ENCODE measurements at places on chromosomes 16 and 17. TPM values are rescaled to one million over a fixed set of nuclear protein-coding genes. Genes with fewer than 3 reads are reported as not detected.
A peak's percentile ranks its signal among the peaks of the same experiment; 100 is the strongest.

- H3K36me3 ChIP-seq: no peaks in the 10 kb centered on the region
- peak overlapping the region; percentile 76 for H3K27ac ChIP-seq
- peak; percentile 9 for DNase-seq
- no peaks in the 10 kb centered on the region for H3K27me3 ChIP-seq
These were observed 30.2 kb upstream of the ULK2 start for GRCh38 chr17:19897903-19898302.

The XAF1 gene
- 4.1 TPM for total RNA-seq

GRCh38 chr17:72511242-72511641 lies 390.4 kb downstream of the SOX9 start:
- H3K27ac ChIP-seq: no peak overlapping the region
- DNase-seq: no peak
- H3K36me3 ChIP-seq: no peaks in the 10 kb centered on the region
- peaks cover 21% of the 10 kb centered on the region for H3K4me1 ChIP-seq
- no peak overlapping the region for H3K4me3 ChIP-seq
- no peaks in the 10 kb centered on the region for H3K27me3 ChIP-seq

DNA sequence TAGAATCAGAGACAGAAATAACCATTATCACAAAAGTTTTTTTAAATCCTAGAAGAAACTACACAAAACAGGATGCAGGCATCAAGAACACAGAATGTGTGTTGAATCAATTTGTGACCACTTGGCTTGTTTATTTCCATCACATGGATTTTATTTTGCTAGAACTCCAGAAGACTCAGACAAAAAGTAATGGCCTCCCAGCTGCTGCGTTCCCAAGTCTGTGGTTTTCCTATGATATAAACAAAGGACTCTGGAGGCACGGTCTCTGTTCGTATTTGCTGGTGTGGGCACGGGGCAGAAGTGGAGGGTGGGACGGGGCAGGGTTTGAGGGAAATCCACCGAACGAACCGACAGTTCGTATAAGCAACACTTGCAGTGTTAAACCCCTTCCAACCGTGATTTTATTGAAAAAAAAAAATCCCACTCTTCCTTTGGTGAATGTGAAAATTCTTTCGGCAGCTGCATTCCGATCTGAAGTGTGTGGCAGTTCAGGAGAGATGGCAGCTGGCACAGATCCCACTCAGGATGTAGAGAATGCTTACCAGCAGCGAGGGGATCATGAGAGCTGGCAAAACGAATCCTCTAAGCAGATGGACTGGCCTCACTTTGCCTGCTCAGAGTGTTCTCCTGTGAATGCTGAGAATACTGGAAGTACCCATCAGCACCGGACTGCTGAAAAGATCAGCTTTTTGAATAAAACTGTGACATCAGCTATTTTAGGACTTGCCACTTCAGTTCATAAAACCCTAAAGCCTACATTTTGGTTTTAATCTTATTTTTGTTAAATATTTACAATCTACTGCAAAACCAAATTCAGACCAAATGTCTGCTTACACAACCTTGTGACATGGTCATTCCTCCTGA lies 165.2 kb downstream of the VPS53 start:
- peaks cover 8% of the 10 kb centered on the region for H3K4me1 ChIP-seq
- no peaks in the 10 kb centered on the region for H3K36me3 ChIP-seq
- DNase-seq: peak; percentile 65
- peak overlapping the region; percentile 87 for H3K27ac ChIP-seq
- no peak overlapping the region for H3K4me3 ChIP-seq

The LGALS9 gene
- total RNA-seq: 4.3 TPM

DNA sequence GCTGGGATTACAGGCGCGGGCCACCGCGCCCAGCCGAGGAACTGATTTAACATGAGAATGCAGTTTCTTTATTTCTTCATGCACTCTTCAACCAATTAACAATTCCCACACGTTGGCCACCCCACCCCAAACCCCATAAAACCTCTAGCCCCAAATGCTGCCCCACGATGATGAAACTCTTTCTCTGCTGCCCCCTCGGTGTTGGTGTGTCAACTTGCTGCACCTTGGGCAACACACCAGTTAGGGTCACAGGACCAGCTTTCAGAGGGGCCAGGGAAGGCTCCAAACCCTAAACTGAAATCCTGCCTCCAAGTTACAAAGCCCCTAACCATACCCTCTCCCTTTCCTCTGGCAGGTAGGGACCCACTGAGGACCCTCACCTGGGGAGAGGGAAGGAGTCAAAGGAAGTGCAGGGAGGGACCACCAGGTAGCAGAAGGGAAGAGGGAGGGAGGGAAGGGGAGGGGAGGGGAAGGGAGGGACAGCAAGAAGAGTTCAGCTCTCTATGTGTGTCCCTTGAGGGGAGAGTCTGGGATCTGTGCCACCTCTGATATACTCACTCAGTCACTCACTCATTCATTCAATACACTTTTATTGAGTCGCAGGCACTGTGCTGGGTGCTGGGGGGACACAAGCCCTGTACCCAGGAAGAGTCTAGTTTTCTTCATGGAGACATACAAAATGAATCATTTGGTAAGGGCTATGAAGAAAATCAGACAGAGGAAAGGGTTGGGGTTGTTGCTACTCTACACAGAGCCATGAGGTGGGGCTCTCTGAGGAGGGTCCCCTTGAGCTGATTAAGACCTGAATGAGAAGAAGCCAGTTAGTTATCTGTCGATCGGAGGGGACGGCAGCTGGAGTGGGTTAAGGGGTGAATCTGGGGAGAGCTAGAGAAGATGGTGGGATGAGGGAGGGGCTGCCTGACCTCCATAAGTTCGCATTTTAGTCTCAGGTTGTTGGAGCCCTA lies 3.9 kb downstream of the PLXDC1 start:
- H3K27ac ChIP-seq: no peak overlapping the region
- no peaks in the 10 kb centered on the region for H3K36me3 ChIP-seq
- peaks cover 19% of the 10 kb centered on the region for H3K4me1 ChIP-seq
- peaks cover 14% of the 10 kb centered on the region for H3K27me3 ChIP-seq

The NT5M gene
- 3.4 TPM for total RNA-seq

The KRT10 gene
- total RNA-seq: 39.7 TPM

GRCh38 chr16:83689385-83689831 lies 118.4 kb upstream of the HSBP1 start:
- no peaks in the 10 kb centered on the region for H3K27me3 ChIP-seq
- H3K4me3 ChIP-seq: no peak overlapping the region
- no peaks in the 10 kb centered on the region for H3K4me1 ChIP-seq

The PDE6G gene
- total RNA-seq: 2.1 TPM

The NF1 gene
- 45.9 TPM for total RNA-seq

DNA sequence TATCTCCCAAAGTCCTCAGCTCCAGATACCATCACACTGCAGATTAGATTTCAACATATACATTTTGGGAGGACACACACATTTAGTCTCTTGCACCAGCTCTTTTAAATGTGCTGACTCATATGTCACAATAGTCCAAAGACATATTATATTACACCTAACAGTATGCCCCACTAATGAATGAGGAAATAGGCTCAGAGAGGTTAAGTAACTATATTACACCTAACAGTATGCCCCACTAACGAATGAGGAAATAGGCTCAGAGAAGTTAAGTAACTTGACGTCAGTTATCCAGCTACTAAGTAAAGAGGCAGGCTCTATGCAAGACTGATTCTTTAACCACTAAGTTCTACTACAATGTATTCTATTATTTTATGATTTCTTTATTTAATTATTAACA lies 9.7 kb downstream of the IRX6 start:
- H3K4me1 ChIP-seq: peaks cover 6% of the 10 kb centered on the region
- H3K36me3 ChIP-seq: no peaks in the 10 kb centered on the region
- H3K4me3 ChIP-seq: no peak overlapping the region
- H3K27me3 ChIP-seq: peaks cover 72% of the 10 kb centered on the region
- no peak overlapping the region for H3K27ac ChIP-seq
- DNase-seq: no peak

The MRPL27 gene
- total RNA-seq: 98.5 TPM

DNA sequence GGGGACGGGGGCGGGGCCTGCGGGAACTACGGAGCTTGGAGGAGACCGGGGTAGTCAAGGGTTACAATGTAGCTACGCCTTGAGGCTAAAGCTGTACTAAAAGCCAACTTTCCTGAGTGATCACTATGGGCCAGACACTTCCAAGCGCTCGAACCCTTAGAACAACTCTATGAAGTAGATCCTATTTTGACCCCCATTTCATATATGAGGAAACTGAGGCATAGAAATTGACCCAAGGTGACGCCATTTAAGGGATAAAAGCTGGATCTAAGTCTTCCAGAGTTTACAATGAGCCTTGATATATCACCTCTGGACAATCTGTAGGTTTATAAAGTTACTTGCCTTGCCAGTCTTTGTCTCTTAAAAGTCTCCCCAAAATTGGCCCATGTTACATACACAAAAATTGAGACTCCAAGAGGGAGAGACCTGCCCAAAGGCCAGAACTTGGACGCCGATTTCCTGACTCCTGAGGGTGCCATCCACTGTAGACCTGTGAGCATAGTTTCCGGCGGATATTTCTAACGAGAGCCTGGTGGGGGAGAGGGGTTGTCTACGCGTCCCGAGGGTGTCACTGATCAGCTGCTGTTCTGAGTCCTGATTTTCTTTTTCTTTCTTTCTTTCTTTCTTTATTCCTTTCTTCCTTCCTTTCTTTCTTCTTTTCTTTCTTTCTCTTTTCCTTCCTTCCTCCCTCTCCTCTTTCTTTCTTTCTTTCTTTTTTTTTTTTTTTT lies 555 bp upstream of the NCBP3 start:
- no peak overlapping the region for H3K27ac ChIP-seq
- no peaks in the 10 kb centered on the region for H3K27me3 ChIP-seq
- H3K4me1 ChIP-seq: peaks cover 5% of the 10 kb centered on the region
- DNase-seq: no peak

- no peak overlapping the region for H3K4me3 ChIP-seq
- DNase-seq: no peak
- H3K27ac ChIP-seq: no peak overlapping the region
- H3K27me3 ChIP-seq: no peaks in the 10 kb centered on the region
- no peaks in the 10 kb centered on the region for H3K36me3 ChIP-seq
These were observed 12.8 kb upstream of the PAFAH1B1 start for GRCh38 chr17:2580661-2581060.

DNA sequence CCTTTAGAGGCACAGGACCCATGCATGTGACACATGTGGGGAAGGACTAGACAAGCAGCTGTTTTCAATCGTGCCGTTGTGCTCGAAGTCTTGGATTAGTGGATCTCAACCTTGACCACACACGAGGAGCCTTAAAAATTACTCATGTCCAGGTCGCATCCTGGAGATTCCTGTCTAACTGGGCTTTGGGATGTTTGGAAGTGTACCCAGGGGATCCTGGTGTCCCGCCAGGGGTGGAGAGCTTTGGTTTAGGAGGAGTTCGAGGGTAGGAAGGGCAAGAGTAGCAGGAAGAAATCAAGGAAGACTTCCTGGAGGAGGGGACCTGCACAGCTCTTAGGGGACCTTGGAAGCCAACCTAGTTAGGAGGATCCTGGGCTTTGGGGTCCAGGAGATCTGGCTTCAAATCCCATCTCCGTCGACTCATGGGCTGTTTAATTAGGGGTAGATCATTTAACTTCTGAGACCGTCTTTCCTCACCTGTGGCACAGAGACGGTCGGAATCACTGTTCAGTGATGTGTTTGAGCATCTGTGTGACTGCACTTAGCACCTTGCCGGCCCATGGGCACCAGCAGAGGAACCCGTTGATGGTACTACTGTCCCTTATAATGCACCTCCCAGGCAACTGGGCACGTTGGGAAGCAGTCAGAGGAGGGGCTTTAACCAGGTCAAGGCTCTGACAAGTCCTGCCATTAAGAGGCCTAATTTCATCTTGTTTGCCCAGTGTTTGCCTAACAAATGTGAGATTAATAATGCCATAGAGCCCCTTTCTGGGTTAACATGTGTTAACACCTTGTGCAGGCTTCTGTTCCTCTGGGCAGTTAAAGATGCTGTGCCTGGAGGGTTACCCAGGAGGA lies 102.0 kb upstream of the PLCG2 start:
- no peaks in the 10 kb centered on the region for H3K36me3 ChIP-seq
- H3K4me1 ChIP-seq: peaks cover 6% of the 10 kb centered on the region
- no peak for DNase-seq
- H3K4me3 ChIP-seq: no peak overlapping the region
- no peaks in the 10 kb centered on the region for H3K27me3 ChIP-seq

DNA sequence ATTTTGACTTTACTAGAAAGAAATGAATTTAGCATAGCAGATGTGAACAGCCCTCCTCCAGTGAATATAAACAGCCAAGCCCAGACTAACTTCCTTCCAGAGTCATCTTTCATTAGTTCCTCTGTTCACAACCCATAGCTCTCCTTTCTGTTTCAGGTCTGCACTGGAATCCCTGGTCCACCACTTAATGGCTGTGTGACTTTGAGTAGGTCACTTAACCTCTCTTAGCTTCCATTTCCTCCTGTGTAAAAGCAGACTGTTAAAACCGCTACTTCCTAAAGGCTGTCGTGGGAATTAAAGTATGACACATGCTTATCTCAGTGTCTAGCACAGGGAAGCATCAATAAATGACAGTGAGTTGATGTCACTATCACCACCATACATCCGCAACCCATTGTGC lies 7.5 kb downstream of the SLC6A4 start:
- H3K27me3 ChIP-seq: peaks cover 9% of the 10 kb centered on the region
- H3K4me1 ChIP-seq: peaks cover 9% of the 10 kb centered on the region
- no peak overlapping the region for H3K27ac ChIP-seq
- DNase-seq: no peak

GRCh38 chr16:58421529-58421928 lies 29.3 kb downstream of the GINS3 start:
- H3K4me3 ChIP-seq: no peak overlapping the region
- DNase-seq: no peak
- no peaks in the 10 kb centered on the region for H3K27me3 ChIP-seq
- no peaks in the 10 kb centered on the region for H3K4me1 ChIP-seq
- H3K27ac ChIP-seq: no peak overlapping the region

DNA sequence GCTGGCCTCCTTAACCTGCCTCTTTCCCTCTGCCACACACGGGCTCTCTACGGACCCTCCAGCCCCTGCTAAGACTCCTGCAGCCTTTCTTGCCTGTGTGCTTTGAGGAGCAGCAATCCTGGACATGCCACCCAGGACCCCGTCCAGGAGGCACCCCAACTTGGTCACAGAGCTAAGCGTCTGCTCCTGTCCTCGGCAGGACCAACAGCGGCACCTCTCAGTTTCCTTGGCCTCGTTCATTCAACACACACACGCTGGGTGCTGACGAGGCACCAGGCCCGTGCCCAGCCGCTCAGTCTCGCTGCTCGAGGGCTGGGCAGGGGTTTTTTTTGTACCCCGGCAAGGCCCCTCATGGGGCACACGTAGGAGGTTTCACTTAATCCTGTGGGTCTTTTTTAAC lies 15.2 kb downstream of the RPH3AL start:
- H3K27ac ChIP-seq: no peak overlapping the region
- no peaks in the 10 kb centered on the region for H3K36me3 ChIP-seq
- no peak for DNase-seq
- no peak overlapping the region for H3K4me3 ChIP-seq
- no peaks in the 10 kb centered on the region for H3K27me3 ChIP-seq

All from hepatocyte (in vitro differentiated cells).